Type B pancreatic cell (in vitro differentiated cells): ENCODE measurements at places on chromosomes 3 and 15.

- no peak for DNase-seq
Observed at GRCh38 chr15:89132611-89133507, 44.6 kb downstream of the ABHD2 start.

- no peak for DNase-seq
Observed at GRCh38 chr15:73989001-73989798, 2.9 kb downstream of the STOML1 start.

DNA sequence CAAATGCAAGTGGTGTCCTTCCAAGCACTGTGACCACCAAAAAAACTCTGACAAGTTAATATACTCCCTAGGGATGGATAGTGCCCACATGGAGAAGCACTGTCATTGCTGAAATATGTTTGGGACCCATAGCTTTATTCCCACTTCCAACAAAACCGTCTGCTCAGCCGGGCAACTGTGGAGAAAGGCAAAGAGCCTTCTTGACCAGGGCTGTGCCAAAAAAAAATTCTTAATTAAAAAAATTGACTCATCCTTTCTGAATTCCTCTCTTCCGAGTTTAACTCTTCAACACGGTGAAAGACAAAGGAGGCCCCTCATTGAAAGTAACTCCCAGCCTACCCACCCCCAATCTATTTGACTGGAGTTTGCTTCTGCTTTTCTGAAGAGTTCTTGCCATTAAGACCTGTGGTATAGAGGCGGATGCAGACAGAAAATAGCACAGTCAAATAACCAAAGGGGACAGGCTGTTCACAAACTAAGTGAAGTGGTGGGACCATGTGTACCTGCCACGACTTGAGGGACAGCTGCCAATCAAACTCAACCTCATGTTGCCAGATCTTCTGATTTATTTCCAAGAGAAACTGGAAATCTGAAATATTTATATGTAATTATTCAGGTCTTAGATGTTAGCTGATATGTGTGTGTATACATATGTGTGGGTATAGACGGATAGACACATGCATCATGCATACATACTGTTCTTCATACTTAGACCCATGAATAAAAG, 135.4 kb upstream of the PFN2 start:
- no peak for DNase-seq

- DNase-seq = no peak
Observed at GRCh38 chr15:58401276-58401675, 30.5 kb upstream of the LIPC start.

DNA sequence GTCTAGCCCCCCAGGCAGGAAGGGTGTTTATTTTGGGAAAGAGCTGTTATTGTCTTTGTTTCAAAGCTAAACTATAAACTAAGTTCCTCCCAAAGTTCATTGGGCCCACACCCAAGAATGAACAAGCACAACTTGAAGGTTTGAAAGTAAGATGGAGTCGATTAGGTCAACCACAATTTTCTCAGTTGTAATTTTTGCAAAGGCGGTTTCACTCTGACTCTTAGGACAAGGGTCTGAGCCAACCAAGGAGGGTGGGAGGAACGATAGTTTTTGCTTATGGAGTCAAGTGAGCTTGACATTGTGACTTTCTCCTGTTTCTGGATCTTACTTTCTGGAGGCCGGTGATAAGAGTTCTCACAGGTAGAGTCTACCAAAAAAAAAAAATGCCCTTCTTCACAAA, 5.8 kb upstream of the ZNF770 start:
- DNase-seq = no peak

DNA sequence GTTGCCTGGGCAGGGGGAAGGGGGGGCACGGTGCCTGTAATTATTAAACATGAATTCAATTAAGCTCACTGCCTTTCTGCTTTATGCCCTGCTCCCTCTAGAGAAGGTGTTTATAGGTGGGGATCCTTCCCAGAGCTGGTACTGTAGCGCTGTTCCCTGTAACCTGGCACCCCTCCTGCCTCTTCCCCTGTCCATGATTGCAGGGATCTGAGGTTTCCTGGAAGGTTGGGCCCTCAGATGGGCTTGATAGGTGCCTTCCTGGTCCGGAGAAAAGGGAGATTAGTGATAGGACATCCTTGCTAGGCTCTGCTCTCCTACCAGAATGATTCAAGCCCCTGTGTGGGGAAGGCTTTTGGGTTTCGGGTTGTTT, 2.1 kb upstream of the FAM131A start:
- DNase-seq = no peak

- DNase-seq = no peak
Observed at GRCh38 chr15:90036806-90037510, 35.8 kb downstream of the ZNF710 start.

- DNase-seq = no peak
Observed at GRCh38 chr15:100895721-100896120, 16.1 kb downstream of the ALDH1A3 start.

DNA sequence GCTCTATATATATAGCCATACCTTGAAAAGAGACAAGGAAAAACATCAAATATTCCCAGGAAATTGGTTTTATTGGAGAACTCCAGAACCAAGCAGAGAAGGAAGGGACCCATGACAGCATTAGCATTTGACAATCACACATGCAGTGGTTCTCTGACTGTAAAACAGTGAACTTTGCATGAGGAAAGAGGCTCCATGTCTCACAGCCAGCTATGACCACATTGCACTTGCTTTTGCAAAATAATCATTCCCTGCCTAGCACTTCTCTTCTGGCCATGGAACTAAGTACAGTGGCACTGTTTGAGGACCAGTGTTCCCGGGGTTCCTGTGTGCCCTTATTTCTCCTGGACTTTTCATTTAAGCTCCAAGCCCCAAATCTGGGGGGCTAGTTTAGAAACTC, 85.5 kb downstream of the TGFBR2 start:
- no peak for DNase-seq

DNA sequence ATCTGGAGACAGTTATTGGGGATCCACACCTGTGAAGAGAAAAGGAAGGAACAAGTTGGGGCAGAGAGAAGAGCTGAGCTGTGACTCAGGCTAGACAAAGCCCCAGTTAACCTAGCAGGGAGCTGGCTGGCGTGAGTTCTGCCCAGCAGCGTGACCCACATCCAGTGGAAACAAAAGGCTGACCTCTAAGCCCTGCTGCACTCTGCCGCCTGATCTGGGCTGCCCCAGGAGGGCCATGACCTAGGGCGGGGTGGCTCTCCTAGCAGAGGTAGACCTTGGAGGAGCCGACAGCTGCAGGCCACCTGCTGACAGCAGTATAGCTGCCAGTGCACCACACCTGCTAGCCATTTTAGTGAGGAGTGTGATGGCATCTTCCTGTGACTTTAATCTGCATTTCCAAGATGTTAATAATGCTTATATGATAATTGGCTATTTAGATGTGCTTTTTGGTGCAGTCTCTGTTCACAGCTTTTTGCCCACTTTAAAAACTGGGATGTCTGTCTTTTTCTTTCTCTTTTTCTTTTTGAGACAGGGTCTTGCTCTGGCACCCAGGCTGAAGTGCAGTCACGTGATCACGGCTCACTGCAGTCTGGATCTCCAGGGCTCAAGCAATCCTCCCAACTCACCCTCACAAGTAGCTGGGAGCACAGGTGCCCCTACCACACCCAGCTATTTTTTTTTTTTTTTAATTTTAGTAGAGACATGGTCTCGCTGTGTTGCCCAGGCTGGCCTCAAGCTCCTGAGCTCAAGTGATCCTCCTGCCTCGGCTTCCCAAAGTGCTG, 78.1 kb downstream of the LSM3 start:
- DNase-seq = no peak

GRCh38 chr3:159380891-159381290, 579.0 kb downstream of the MFSD1 start:
- no peak for DNase-seq

GRCh38 chr3:76245073-76245472, 459.7 kb upstream of the ZNF717 start:
- DNase-seq = no peak

DNA sequence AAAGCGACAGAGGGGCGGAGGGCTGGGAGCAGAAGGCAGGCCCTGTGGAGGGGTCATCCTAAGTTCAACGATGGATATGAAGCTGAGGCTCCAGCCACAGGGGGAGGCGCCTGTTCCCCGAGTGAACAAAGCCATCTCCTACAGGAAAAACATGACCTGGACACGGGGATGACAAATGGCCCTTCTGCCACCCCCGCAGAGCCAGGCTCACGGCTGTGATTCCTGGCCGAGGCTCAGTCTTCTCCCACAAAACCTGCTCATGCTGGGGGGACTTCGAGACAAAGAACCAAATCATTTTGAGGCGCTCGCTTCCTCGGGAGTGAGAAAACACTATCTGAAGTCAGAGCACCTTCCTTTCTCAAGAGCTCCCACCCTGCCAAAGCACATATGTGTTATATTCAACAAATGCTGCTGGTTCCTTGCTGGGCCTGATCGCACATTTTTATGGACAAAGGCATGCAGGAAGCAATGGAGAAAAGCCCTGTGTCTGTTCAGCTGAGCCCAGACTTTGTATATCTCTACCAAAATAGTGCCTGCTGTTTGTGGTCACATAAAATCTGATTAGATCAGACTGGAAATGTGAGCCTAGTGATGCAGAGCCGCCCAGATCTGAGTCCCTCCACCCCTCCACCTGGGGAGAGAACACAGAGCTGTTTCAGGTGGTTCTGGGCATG, 5.6 kb downstream of the RBP1 start:
- peak; percentile 80 for DNase-seq

- no peak for DNase-seq
Observed at GRCh38 chr3:40731445-40731844, 206.7 kb downstream of the ZNF621 start.

- no peak for DNase-seq
Observed at GRCh38 chr3:81255463-81255862, 506.0 kb downstream of the GBE1 start.

GRCh38 chr15:33021806-33022389, 172.6 kb downstream of the FMN1 start:
- no peak for DNase-seq

- DNase-seq = no peak
Observed at GRCh38 chr3:191198480-191198879, 561 bp upstream of the OSTN start.

- no peak for DNase-seq
Observed at GRCh38 chr3:32399030-32399620, 7.5 kb downstream of the CMTM7 start.

DNA sequence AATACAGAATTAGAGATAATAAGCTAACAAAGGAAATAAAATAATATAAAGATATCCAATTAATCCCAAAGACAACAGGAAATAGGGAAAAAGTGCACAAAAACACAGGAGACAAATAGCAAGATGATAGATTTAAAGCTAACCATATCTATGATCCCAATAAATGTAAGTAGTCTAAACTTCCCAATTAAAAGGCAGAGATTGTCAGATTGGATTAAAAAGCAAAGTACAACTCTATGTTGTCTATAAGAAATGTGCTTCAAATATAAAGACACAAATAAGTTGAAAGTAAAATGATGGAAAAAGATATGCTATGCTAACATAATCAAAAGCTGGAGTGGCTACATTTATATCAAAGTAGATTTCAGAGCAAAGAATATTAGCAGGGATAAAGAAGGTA, 133.1 kb upstream of the ATP2B2 start:
- DNase-seq = no peak

DNA sequence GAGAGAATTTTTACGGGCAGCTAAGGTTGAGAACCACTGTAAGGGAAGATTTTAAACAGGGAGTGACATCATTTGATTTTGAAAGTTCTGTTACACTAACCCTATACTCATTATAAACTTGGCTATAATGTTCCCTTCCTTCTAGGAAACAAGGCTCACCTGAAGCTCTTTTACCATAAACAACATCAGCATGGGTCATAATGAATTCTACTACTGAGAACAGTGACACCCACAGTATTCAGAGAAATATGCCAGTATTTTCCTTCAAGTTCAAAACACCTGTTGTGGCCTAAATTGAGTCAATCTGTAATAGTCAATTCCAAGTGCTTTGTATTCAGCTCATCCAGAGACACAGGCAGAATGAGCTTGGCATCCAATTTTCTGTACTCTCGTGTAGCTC, 175.3 kb upstream of the STT3B start:
- DNase-seq = no peak

DNA sequence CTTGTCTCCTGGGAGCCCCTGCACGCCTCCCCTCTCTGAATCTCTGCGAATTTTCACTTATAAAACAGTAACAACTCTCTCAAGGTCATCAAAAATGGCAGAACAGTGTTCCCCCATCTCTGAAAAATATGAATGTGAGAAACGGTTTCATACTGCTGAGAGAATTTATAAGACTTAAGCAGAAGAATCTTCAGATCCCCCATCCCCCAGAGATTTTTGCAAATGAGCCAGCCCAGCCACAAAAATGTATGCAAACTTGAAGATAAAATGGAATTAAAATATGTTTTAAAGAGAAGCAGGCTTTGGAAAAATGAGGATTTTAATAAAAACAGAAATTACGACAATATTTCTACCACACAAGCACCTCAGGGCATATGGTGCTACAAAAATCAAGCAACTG, 173.0 kb downstream of the STT3B start:
- no peak for DNase-seq

DNA sequence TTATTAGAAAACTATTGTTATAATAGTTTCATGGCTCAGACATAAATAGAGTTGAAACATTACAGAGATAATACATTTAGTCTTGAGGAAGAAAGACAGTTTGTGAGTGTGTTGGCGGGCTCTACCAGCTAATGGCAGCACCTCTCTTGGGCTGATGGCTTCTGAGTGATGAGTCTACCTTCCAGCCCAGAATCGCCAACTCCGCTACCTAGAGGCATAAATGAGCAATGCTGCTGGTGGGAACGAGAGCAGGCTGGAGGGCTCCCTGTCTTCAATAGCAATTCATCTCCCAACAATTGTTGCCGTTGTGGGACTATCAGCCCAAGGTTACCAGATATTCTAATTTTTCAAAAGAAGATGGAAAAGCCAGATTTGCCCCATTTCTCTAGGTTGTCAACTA, 388.7 kb downstream of the FOXP1 start:
- DNase-seq = no peak

DNA sequence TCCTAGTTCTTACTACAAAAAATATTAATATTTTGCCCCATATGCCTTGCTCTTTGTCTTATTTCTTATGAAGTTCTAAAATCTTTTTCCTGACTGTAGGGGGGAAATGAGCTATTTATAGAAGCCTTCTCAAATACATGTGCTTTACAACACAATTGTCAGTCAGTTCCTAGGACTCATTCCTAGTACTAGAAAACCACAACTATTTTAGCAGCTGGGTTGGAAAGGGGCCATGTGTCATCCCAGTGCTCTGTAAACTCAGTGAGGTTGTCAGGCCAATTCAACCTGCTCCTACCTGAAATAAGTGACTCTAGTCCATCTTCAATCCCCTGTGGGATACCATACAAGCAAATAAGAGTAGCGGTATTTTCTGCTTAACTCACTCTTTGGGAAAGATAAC, 153.8 kb downstream of the ULK4 start:
- DNase-seq = no peak

GRCh38 chr3:25781145-25781757, 2.0 kb downstream of the NGLY1 start:
- DNase-seq = no peak

- DNase-seq = no peak
Observed at GRCh38 chr3:183699238-183699947, 1.8 kb downstream of the YEATS2 start.

GRCh38 chr15:40095371-40096093, 13.1 kb downstream of the BMF start:
- DNase-seq = no peak

GRCh38 chr15:39584266-39584659, 3.4 kb downstream of the THBS1 start:
- DNase-seq = no peak

GRCh38 chr3:107987036-107987939, 103.5 kb downstream of the CD47 start:
- DNase-seq = no peak

GRCh38 chr3:188491276-188491687, 337.3 kb downstream of the LPP start:
- DNase-seq = no peak

GRCh38 chr15:49023354-49023753, 22.9 kb downstream of the SECISBP2L start:
- no peak for DNase-seq
